ENCODE measurements at places on chromosomes 6 and 20.

DNA sequence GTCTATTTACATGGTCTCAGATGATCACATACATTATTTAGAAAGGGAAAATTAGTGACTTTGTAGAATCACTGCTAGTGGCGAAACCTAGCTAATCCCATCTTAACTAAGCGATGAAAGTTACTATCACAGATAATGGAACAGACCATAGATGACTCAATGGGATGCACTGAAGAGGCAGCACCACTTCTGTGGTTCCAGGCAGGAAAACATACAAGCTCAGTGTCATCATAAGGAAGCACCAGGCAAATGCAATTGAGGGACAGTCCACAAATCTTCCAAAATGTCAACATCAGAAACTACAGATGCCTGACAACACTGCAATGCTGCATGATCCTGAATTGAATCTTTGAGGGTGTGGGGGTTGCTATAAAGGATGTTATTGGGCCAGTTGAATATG, 15.9 kb upstream of the SNAI1 start:
- no peak for DNase-seq

DNA sequence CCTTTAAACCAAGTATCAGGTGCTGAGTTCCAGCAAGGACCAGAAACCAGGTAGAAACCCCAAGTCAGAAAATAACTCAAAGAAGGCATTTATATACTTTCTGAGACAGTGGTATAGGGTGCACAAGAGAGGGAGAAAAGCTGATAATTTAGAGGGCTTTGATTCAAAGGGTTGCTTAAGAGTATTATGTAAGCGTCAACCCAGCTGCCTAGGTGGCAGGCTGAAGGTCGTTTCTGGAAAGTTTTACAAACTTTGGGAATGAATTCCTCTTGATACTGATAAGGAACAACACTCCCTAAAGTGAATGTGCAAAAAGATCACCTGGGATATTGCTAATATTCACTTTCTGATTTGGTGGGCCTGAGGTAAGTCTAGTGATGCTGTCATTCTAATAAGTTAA, 800.7 kb downstream of the MAFB start:
- DNase-seq, result no peak

DNA sequence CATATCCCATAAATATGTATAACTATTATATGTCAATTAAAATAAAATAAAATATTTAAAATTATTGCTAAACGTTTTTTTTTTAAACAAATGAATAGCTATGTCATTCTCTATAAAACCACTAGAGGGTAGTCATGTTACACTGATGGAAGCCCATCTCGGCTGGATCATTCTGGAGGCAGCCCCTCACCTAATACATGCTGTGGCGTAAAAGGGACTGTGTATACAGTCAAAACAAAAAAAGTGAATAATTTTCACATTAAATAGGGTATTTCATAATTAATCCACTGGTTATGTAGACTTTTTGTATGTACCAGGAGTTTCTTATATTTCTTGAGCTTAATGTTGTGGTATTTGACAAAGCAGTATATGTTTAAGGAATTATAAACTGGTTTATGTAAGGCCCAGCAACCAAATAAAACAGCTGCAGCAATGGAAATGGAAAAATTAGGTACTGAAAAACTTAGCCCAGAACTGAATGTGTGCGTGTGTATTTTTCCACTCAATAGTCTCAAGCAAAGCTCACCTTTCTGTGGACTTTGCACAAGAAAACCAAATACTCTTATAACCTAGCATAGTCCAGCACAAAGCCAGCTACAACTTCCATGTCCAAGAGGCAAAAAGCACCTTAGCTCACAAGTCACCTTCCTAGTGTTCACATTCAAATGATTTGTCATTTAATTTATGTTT, 81.7 kb downstream of the COL9A1 start:
- DNase-seq, result peak; percentile 71

- DNase-seq, result no peak
Measured at GRCh38 chr20:18057994-18058349, 256 bp upstream of the OVOL2 start.

Data from GM23338 (cell line).